ENCODE measurements at places on chromosomes 7 and 10.

DNA sequence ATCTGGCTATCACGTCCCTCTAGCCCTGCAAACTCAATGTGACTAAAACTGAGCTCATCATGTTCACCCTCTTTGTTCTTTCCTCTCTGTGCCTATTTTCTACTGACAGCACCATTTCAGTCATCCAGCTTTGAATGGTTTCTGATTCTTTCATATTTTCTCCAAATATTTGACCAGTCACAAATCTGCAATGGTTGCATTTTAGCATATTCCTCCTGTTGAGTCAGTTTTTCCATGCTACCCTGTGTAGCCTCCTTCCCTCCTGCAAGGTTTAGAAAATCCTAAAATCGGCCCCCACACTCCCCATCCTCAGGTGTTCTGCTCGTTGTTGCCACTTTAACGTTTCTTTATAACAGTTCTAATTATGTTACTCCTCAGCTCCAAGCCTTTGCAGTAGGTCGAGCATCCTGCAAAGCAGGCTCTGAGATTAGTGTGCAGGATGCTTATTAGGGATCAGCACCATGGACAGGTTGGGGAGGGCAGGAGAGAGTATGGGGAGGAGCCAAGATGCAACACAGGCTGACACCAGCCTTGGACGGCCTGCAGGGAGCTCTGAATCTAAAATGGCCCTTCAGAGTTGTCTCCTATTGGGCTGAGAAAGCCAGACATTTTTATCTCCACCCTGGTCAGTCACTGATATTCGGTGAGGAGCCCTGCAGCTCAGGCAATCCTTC, 531.0 kb upstream of the COBL start:
- no peak for DNase-seq

GRCh38 chr10:11144626-11145494, 127.2 kb downstream of the CELF2 start:
- no peak for DNase-seq

GRCh38 chr7:66453340-66453739, 175.3 kb upstream of the KCTD7 start:
- DNase-seq = no peak

- DNase-seq = no peak
These were observed 38.1 kb downstream of the PPIF start for GRCh38 chr10:79385392-79385795.

DNA sequence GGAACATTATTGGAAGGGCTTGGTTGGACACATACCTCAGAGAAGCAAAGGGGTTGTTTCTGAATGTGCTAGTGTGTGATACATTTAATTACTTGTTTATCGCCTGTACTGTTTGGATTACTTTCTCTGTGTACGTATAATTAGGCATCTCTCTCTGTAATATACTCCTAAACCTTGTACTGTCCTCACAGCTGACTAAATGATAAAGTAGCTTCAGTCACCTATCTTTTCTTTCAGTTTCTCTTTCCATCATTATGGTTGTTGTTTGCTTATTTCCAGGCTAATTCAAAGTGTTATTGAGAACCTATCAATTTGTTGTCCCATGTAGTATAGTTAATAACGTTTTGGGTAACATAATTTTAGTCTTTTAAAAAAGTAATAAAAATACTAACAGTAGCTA, 34.0 kb downstream of the MXI1 start:
- no peak for DNase-seq

- DNase-seq = no peak
These were observed 17.6 kb downstream of the NT5C3A start for GRCh38 chr7:33044986-33045385.

- no peak for DNase-seq
These were observed 40.5 kb upstream of the PPP2R2D start for GRCh38 chr10:131860311-131860710.

GRCh38 chr7:75723444-75723843, 15.3 kb downstream of the HIP1 start:
- DNase-seq = no peak

GRCh38 chr7:115747174-115747573, 283.4 kb downstream of the TFEC start:
- no peak for DNase-seq

- no peak for DNase-seq
These were observed 131.5 kb upstream of the PFKP start for GRCh38 chr10:2935647-2936386.

GRCh38 chr10:7407368-7408290, 3.2 kb downstream of the SFMBT2 start:
- DNase-seq = peak; percentile 36

DNA sequence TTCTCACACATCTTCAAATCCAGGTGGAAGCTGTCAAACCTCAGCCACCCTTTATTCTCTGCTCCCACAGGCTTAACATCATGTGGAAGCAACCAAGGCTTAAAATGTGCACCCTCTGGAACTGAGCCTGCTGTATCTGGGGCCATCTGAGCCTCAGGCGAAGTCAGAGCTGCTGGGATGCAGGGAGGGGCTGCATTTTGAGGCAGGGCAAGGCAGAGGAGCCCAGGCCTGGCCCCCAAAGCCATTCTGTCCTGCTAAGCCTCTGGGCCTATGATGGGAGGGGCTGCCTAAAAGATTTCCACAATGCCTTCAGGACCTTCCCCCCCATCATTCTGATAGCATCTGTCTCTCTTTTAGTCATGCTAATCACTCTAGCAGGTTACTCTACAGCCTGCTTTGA, 51.7 kb upstream of the COBL start:
- no peak for DNase-seq

GRCh38 chr7:116075351-116076145, 45.0 kb upstream of the TFEC start:
- no peak for DNase-seq

DNA sequence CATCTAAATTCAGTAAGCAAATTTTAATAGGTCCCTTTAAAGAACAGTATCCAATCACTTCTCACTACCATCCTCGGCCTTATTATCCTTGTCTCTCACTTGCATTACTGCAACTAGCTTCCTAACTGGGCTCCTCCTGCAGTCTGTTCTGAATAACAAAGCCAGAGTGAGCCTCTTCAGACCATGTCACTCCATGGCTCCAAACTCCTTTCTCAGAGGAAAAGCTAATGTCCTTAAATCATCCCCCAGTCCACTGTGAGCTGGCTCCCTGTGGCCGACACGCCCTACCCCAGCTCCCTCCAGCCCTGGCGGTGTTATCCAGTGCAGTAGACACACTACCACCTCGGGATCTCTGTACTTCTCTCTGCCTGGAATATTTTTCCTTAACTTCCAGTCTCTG, 80.0 kb downstream of the EPC1 start:
- DNase-seq = no peak

GRCh38 chr7:78675511-78675910, 778.0 kb downstream of the MAGI2 start:
- no peak for DNase-seq

DNA sequence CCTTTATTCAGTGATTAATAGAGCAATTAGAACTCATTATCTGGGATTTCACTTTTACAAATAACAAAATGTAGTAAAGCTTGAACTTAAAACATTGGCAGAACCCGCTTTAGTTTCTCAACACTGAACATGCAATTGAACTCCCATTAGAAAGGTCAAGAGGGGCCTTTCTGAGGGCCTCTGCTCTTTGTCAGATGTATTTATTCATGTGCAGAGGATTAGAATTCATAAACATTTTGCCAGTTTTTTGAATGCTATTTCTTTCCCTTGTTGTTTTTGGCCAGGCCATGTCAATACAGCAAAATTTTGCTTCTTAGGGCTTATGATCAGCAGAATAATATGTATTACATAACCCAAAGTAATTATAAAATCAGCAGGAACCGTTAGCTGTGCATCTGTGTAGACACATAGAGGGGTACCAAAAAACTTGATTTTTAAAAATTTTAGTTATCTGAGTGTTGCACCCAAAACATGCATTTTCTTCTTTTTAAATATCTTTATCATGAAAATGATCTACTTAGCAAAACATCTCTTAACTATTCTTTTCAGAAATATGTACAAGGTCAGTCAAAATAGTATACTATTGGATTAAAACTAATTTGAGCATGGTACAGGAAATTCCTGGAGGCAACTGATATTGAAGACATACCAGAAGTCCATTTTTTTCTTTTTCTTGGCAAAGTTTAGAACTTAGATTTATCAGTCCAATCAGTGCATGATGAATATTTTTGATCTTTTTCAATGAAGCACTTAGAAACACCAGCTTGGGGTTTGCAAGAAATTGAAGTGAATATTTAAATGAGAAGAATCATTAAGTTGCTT, 177.5 kb downstream of the TWIST1 start:
- DNase-seq = no peak

DNA sequence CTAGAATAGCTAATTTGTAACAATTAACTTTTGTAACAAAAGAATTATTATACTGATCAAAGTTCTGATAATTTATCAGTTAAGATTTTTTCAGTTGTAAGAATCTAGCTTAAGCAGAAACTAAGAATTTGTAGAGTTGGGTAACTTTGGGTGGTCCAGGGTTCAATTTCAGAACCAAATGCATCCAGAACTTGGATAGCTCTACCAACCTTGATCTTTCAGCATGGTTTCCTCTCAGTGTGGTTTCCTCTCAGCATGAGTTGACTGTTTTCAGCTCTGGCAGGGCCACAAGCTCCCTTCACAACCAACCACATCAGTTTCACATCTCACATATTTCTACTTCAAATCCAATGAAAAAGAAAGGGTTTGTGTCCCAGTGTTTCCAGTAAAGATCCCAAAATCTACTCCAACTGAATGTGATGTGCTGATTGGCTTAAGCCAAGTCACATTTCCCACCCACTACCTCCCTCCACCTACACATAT, 3.3 kb upstream of the FAS start:
- DNase-seq = no peak

DNA sequence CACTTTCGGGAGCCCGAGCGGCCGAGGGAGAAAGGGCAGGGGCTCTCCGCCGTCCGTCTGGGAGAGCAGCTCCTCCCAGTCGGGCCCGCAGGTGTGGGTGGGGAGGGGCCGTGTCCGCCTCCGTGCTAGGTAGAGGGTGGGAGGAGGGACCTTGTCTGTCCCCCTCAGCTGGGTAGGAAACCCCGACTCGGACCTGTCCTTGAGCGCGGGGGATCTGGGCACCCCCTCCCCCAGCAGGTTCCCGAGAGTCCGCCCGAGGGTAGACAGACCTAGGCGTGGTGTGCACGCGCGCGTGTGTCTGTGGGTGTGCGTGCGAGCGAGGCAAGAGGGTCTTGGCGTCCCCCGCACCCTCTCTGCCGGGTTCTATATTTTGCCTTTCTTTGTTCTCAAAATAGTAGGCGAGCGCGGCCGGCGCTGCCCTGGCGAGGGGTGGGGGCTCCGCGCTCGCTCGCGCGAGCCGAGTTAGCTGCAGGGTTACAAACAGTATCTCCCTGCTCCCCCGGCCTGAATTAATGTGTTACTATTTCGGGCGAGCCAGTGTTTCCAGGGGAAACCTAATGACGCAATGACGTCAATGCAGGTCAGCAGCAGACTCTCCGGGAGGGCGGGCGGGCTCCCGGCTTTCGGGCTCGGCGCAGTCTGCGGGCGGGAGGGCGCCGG, 73.9 kb upstream of the LEP start:
- no peak for DNase-seq

- DNase-seq = no peak
These were observed 36.6 kb upstream of the PLPP4 start for GRCh38 chr10:120420421-120420820.

DNA sequence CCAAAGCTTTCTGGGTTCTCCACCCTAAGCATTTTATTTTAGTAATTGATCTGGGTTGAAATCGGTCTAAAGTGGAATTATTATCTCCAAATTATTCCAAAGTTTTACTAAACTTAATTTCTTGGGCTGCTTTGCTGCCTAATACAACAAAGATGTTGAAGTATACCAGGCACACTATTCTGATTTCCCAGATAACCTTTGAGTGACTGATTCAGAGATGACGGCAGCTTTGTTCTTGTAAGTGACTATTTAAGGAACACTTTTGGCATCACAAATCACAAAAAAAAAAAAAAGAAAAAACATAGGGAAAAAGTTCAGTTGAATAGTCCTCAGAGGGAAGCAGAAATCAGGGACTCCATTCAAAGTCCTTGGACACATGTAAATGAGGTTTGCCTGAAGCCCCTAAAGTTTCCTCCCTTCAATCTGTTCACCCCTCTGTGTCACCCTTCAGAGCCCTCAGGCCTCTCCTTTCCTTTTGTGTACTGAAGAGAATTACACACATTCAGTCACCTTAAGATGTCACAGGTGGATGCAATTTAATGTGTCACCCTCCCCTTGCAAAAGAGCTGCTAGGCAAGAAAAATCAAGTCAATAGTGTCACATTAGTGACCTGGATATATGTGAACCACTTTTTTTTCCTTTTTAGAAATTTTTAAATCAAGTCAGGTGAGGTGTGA, 81.5 kb downstream of the RTKN2 start:
- no peak for DNase-seq

DNA sequence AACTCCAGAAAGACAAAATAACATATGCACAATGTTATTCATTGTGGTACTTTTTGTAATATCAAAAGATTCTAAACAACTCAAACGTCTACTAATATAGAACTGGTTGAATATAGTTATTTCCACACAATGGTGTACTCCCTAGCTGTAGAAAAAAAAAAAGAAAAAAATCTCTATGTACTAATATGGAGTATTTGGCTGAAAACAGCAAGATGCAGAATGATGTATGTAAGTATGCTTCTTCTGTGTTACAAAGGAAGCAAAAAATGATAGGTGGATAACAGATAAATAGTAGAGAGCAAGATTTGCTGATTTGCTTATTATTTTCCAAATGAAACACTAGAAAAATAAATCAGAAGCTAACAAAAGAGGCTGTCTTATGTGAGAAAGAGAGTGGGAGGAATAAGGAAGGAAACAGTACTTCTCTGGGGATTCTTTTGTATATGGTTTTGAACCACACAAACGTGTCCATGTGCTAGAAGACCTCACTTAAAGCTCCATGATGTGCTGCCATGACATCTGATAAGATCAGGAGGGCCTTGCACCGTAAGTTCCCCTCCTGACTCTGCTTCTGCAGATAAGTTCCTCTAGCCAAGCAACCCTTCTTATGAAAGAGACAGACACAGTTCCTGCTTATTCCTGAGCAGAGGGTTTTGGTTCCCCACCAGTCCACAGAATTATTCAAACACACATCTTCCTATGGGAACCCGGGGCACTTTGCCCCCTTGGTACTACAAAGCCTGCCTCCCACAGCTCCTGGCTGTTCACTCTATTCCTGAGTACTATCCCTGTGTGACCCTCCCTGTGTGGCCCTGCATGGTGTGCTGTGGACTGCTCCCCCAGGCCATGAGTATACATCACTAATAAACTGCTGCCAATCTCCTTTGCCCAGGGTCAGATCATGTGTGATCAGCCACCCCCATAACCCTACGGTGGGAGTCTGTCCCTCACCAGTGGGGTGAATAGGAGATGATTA, 159.1 kb downstream of the CCDC71L start:
- DNase-seq = no peak

DNA sequence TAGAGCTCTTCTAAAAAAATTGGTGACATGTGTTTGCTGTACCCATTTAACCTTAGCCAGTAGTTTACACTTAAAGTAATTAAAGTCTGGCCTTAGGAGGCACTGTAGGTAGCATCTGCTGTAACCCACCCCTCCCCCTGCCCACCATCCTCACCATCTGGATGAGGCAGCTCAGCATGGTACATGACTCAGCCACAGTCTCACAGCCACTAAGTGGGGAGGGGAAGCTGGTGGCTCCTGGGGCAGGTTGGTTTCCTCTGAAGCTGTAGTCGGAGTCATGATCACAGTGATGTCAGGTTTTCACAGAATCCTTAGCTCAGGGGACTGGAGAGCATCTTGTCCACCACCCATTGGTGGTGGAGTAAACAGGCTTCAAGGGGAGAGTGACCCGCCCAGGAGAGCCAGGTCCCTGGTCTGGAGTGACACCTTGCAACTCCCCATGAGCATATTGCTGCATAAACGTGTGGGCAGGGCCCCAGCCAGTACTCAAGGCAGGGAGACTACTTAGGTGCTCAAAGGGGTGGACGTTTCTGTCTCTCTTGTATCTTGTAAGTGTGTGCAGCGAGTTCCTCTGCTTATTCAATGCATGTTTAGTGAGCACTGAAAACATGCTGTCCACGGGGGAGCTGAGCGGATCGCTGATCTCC, 125.9 kb downstream of the GRK5 start:
- no peak for DNase-seq

Data from T follicular helper cell (primary cell).